ENCODE measurements at places on chromosomes 13 and 19.

GRCh38 chr13:28340272-28340793 is 154.6 kb downstream of the FLT1 start:
- no peak for DNase-seq

GRCh38 chr13:39941236-39941635 is 285.8 kb downstream of the COG6 start:
- DNase-seq: no peak

DNA sequence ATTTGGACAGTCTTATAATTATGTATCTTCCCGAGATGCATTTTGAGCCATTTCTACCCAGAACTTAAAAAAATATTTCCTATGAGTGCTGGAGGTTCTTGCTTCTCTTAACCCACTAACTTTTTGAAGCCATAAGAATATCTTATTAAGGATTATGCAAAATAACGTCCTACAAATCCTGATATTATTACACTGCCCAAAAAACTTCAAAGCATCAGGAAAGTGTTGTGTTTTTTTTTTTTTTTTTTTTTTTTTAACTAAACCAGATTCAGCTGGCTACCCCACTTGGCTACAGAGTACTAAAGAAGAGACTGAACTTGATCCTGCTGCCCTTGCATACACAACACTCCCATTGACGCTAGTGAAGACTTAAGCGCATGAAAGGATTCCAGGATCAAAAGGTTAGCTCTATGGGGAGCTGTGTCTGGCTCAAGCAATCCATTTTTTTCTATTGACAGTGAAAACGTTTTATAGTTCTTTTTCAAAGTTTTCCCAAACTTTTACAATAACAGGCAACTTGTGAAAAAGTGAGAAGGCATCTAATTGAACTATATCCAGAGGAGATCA is 141.4 kb downstream of the KCNRG start:
- DNase-seq: no peak

- no peak for DNase-seq
Measured at GRCh38 chr19:41328842-41329225, 18.9 kb downstream of the CCDC97 start.

DNA sequence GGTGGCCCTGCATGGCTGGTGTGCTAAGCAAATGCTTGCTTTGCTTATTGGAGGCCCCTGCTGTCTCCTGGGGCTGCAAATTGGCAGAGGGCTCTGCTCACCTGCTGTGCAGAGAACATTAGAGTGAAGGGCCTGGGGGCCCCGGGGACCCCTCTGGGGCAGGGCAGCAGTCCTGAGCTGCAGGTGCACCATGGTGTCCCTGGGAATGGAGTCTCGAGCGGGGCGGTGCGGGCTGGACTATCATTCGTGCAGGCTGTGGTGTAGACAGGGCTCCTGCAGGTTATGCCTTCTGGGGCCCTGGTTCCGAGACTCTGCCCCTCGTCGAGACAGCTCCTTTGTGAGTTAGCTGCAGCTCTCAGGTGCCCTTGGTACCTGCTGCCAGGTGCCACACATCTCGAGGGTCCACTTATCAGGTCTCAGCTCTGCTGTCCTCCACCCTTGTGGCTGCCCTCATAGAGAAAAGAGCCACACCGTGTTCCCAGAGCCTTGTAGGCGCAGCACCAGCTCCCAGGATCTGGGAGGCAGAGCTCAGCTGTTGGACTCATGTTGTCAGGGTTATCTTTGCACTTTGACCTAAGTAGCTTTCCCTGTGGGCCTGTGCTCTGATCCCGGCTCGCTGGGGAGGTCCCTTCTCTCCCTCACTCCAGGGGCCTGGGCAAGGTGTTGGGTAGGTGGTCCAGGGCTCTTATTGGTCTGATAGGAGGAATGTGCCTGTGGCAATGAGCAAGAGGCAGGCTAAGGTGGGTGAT is 58.0 kb upstream of the ZNF536 start:
- no peak for DNase-seq

DNA sequence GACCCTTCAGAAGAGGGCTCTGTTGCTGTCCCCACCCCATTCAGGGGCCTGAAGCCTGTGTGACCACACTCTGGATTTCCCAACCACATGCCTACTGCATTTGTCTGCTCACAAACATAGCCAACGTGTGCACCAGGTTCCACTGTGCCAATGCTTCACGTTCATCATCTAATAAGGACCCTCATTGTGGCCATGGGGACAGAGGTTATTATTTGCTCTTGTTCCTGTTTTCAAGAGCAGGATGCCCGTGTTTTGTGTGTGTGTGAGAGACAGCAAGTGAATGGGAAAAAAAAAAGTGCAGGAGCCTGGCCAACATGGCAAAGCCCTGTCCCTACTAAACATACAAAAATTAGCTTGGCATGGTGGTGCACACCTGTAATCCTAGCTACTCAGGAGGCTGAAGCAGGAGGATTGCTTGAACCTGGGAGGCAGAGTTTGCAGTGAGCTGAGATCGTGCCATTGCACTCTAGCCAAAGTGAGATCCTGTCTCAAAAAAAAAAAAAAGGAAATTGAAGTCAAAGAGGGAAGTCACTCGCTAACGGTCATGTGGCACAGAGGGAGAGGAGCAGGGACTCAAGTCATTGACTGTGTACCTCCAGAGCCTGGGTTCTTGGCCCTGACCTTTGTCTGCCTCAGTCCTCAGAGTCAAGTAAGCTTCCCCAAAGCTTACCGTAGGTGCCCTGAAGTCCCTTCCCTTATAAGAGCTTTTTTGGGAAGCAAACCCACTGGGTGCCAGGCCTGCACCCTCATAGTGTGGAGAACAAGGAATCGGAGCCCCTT is 6.9 kb downstream of the B3GNT8 start:
- DNase-seq: no peak

GRCh38 chr13:20344836-20345490 is 112.8 kb upstream of the GJB6 start:
- DNase-seq: no peak

- no peak for DNase-seq
Measured at GRCh38 chr13:22263185-22263584, 592.3 kb downstream of the FGF9 start.

- DNase-seq: peak; percentile 92
Measured at GRCh38 chr19:18388100-18388959, 2.4 kb downstream of the GDF15 start.

DNA sequence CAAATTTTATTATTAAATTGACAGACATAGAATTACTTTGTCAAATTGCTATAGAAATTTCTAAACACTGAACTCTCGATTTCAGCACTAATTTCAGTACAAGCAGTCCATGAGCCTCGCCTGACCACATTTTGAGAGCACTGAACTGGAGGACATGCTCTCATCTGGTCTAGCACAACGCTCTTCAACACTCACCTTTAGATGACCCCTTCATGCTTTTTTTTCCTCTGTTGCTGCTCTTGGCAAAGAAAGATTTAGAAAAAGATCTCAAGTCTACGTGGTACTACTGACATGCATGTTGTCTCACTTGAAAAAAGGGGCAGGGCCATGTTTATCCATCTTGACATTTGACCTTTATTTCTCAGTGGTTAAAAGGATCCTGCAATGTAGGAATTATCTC is 981.5 kb downstream of the DIAPH3 start:
- DNase-seq: no peak

DNA sequence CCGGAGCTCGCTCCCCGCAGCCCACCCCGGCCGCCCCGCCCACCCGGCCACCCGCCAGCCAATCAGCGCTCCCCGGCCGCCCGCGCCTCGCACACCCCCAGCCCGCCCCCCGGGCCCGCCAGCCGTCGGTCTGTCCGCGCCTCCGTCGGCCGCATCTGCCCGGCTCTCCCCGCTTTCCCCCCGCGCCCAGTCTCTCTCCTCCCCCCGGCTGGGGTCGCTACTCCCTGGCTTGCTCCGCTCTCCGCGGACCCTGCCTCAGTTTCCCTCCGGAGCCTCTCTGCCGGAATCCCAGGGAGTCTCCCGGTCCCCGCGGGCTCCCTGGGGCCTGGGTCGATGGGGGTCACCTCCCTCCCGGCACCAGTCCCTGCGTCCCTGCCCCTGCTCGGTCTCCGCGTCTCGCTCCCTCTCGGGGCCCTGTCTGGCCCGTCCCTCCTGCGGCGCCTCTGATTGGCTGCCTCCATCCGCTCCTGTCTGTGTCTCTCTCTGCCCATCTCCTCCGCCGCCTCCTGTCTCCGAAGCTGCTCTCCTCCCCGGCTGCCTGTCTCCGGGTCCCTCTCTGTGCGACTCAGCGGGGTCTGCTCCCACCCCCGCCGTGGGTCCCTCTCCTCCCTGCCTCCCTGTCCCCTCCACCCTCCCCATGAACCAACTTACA is 484 bp downstream of the IL11 start:
- peak; percentile 64 for DNase-seq

- DNase-seq: no peak
Measured at GRCh38 chr13:112812306-112813055, 122.6 kb downstream of the ATP11A start.

DNA sequence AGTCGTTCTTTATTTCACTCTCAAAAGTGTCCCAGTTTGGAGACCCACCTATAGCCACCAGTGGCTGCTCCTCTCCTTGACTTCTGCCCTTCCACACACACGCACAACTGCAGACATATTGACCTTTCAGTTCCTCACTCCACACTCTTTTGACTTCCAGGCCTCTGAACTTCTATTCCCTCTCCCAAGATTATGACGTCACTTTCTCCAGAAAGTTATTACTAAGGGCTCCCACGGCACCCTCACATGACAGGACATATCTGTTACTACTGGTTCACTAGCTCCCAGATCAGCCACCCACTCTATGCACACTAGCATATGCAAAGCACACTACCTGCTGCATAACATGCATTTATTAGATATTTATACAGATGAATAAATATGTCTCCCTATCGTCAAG is 45.9 kb downstream of the XPO4 start:
- no peak for DNase-seq

- DNase-seq: no peak
Measured at GRCh38 chr13:102132777-102133295, 269.0 kb downstream of the FGF14 start.

DNA sequence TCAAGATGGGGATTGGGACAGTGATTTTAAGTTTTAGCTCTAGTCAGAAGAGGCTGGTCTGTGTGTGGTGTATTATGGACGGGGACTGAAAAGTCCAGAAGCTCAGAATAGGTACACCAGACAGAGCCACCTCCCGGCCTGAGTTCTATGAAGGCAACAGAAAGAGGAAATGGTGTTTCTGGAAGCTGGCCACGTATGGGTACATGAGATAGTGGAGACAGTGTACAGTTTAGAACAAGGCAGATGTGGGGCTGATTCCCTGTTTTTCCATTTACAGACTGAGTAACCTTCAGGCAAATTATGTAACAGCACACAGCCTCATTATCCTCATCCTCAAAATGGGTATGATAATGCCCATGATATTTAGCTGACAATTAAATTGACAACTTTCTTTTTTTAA is 1.3 kb downstream of the ZNF175 start:
- no peak for DNase-seq

DNA sequence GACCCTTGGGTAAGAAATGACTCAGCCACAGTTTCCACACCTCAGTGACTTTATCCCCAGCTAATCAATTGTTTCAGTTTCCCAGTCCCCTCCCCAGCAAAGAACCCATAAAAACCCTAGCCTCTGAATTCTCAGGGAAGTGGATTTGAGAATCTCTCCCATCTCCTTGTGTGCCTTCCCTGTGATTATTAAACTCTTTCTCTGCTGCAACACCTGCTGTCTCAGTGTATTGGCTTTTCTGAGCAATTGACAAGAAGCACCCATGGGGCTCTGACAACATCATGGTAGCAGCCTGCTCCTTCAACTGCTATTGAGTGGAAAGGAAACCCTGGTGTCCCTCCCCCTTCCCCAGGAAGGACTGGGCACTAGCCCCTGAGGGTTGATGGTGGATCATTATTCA is 73.7 kb downstream of the UQCRFS1 start:
- DNase-seq: no peak

- DNase-seq: no peak
Measured at GRCh38 chr19:43634506-43634871, 5.2 kb downstream of the CADM4 start.

DNA sequence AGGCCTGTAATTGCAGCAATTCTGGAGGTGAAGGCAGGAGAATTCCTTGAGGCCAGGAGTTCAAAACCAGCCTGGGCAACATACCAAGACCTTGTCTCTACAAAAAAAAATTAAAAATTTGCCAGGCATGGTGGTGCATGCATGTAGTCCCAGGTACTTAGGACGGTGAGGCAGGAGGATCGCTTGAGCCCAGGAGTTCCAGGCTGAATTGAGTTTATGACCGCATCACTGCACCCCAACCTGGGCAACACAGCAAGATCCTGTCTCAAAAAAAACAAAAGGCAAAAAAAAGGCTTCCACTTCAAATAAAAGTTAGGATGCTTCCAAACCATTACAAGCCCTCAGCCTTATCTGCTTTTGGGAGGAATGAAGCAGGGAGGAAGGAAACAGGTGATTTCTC is 5.2 kb downstream of the ZNF577 start:
- no peak for DNase-seq

DNA sequence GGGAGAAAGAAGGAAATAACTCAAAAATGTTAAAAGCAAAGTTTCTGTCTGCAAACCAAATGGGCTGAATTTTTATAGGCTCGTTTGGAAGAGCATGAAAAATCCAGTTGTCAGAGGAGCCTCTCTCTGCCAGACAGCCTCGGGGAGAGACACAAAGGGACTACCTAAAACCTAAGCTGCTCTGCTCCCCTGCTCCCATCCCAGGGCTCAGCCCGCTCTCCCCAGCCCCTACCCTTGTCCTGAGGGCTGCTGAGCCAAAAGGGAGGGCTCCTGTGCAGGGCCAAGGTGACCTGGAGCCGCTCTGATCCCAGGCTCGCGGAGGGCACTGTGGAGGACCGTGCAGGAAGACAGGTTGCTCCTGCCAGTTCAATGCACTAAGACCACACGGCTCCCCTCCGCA is 96.7 kb upstream of the UQCRFS1 start:
- no peak for DNase-seq

- DNase-seq: peak; percentile 68
Measured at GRCh38 chr19:46821512-46822409, 28.9 kb downstream of the AP2S1 start.

- peak; percentile 73 for DNase-seq
Measured at GRCh38 chr19:19628501-19629134, 598 bp upstream of the LPAR2 start.

GRCh38 chr13:99322297-99323103 is 15.3 kb upstream of the GPR183 start:
- DNase-seq: no peak

DNA sequence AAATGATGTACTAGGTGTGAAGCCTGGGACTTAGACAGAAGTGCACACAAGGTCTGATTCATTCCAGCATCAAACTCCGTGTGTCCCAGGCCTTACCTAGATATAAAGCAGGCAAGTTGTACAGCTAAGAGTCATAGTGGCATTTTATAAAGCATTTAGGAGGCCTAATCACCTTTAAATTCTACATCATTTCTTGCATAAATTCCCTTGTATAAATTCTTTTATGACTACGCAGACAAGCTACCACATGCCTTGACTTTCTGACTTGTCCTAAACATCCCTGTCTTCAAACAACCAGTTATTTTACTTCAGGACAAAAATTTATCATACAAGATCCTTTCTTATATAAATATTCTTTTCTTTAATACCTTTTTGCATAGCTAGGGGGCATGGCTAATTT is 22.5 kb downstream of the TMEM255B start:
- DNase-seq: no peak

DNA sequence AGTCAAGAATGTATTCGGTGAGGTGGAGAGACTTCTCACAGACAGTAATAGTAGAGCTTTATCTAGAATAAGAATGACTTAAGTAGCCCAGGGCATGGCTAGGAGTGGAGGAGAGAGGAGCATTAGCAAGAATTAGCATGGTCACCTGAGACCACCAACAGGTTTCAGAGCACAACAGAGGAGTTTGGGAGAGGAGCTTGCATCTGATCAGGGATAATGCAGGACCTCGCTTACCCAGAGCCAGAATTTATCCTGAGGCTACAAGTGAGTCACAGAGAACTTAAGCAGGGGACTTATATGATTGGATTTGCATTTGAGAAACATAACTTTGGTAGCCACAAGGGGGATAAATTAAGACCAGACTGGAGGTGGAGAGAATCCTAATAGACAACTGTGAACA is 102.1 kb upstream of the FNDC3A start:
- DNase-seq: no peak

Measured in activated T-cell treated with anti-CD3 and anti-CD28 coated beads, Interleukin-2, amount 50 U/mL, for 48 hours (primary cell).